ENCODE measurements at places on chromosomes 7 and 10.

- no peak for DNase-seq
Measured at GRCh38 chr7:105680505-105681187, 99.4 kb upstream of the EFCAB10 start.

- DNase-seq: peak; percentile 35
Measured at GRCh38 chr7:132430041-132430855, 146.0 kb downstream of the PLXNA4 start.

GRCh38 chr7:37390114-37390513 lies 58.5 kb downstream of the ELMO1 start:
- no peak for DNase-seq

DNA sequence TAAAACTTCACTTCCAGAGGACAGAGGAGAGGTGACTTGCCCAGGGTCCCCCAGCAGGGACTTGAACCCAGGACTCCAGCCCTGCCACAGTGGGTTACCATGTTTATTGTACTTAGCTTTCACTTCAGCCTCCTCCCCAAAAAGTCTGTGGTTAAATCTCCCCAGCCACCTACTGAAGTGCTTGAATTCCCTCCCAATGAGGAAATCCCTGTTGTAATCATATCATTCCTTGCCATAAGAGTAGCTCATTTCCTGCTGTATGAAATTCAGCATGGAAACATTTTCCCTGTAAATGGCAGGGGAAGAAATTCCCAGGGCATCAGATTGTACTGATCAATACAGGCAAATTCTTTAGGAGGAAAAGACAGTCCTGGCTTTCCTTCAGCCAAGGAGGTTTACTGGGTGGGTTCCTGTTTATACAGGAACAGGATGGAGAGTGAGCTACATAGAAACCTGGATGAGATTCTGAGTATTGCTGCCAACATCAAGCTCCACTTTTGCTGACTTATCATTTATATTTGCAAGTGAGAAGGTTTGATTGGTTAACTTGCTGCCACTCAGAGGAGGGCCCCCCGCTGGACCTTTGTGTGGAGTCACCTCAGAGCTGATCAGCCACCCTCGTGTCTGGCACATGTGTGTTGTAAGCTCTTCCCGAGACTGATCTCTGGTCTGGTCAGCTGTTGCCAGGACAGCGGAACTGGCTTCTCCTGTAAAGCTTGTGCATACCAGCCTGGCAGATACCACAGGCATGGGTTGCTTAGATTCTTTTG lies 16.4 kb upstream of the PDZD8 start:
- DNase-seq: no peak

GRCh38 chr7:92763636-92764423 lies 72.5 kb downstream of the CDK6 start:
- DNase-seq: no peak

DNA sequence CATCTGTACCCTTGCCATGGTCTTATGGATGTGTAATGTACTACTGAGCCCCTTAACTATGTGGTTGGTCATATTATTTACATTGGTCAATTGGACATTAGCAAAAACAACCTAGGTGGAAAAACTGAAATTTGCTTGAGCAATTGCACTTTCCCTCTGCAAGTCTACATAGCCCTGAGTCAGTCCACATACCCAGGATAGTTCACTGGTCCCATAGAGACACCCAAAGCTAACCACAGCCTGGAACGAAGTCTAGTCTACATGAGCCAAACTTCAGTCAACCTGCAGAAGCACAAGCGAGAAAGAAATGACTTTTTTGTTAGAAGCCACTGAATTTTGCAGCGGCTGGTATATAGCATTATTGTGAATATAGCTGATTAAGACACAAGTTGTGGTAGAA lies 37.6 kb upstream of the COL1A2 start:
- no peak for DNase-seq

DNA sequence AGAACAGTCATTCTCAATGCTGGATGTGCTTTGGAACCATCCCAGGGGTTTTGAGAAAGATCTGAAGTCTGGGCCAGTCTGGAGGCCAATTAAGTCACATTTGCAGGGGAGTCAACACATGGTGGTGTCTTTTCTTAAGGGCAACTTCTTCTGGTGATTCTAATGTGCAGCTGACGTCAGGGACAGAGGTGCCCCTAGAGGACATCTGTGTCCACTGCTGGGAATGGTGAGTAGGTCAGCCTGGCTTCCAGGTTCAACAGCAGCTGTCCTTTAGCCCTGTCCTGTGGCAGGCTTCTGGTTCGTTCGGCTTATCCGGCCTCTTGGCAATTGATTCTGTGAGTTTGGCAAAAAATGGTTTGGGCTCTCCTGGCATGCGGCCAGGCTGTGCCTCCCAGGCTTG lies 269.7 kb upstream of the HABP2 start:
- DNase-seq: no peak

DNA sequence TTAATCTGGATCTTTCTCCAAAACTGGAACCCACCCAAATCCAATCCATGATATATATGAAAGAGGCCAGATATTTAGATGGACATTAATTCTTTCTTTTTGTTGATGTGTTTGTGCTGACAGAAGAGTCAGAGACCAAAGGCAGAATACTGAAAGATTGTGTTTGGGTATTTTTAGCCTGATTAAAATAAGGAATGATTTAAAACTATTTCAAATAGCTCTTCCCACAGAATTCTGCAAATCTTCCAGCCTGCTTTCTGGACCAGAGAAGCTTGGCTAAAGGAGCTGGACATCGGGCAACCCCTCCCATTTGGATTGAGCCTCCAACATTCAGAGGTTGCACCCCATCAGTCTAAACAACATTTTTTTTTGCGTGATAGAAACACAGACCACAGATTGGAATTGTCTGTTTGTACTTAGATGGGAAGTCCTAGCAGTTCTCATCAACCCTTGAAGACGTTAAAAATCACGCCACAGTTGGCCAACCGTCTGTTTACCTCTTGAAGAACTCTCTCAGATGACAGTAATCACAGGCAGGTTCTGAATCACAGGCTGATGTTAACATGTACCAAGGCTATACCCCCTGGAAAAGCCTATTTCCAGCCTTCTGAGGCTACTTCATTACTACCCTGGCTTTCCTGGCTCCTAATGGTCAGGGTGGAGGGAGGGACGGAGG lies 155.2 kb upstream of the NRP1 start:
- DNase-seq: no peak

DNA sequence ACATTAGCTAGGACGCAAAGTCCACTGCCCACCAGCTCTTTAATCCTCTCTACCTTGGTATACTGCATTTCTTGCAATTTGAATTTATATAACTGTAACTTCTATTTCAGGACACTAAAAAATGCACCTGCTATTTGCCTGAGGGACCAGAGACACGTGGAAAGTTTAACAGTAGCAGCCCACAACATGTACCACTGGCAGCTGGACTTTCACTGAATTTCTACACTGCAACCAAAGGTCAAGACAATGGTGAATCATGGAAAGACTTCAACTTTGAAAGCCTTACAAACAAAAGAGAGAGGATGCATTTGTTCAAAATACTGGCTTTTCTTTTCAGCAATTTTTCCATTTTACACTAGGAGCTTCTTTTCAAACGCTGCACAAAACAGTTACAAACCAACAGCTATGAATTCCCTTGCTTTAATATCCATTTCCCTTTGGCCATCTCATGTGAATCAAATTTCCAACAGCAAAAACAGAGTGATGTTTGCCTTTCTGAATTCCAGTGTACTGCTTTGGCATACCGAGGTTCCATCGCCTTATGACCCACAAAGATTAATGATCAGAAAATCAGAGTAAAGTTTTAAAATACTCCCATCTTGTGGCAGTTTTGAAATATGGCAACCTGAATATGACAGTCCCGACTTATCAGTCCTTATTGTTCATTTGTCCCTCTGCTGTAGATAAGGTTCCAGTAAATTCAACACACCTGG lies 29.9 kb upstream of the HNRNPH3 start:
- peak; percentile 11 for DNase-seq

DNA sequence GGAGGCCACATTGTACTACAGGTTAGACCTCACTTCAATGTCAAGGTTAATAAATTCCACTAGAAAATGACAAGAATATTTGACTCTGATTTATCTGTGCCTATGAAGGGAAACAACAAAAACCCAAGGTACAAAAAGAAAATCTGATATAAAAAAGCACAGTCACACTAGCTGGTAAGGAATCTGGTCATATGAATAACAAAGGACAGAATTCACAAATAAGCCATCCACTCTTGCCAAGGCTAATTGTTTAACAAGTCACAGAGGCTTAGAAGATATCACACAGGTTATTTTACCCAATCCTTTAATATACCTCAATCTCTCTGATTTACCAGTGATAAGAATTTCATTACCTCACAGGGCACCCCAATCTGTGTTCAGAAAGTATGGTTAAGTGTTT lies 47.9 kb downstream of the IRF5 start:
- DNase-seq: no peak

DNA sequence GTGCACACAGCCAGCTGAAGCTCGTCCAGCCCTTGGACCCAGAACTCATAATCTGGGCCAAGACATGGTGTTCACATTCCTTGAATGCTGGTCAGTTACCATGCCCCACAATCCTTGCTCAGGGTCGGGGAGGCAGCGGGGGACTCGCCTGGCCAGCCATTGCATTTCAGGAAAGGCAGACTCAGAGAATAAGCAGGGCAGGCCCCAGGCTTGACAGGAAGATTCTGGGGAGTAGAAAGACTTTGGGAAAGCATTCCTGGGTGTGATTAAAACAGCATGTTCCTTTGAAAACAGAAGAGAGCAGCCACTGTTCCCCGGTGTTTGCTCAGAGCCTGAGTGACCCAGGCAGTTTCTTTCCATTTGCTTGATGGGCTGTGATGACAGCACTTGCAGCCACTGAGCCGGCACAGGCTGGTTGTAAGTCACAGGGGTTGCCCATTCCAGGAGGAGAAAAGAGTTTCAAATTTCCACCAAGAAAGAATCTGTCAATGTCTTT lies 473.7 kb downstream of the TYW1 start:
- DNase-seq: no peak

- no peak for DNase-seq
Measured at GRCh38 chr7:100582041-100582579, 3.8 kb downstream of the LRCH4 start.

- no peak for DNase-seq
Measured at GRCh38 chr10:37643187-37643586, 214.2 kb downstream of the ZNF248 start.

DNA sequence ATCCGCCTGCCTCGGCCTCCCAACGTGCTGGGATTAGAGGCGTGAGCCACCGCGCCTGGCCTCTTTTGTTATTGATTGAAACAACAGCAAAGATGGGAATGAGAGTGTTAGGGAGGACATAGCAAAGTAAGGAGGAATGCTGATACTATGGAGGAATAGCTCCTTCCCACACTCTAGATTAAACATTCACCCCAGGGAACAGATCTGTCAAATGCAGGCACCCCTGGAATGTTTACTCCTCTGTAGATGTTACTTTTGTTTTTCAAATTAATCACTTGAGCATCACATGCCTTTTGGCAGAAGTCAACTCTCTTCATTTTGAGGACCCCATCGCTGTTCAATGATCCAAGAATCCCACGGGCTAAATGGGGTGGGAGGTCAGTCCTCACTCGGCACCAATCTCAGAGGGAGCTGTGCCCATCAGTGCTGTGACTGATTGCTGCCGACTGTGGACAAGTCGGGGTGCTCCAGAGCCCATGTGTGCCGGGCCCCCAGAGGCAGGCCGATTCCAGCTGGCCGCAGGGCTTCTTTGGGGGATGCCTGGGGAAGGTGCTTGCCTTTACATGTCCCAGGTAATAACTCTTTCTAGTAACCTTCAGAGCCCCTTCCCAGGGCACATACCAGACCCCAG lies 10.2 kb upstream of the COBL start:
- DNase-seq: no peak

GRCh38 chr7:153072806-153073205 lies 313.3 kb downstream of the ACTR3B start:
- peak; percentile 58 for DNase-seq

DNA sequence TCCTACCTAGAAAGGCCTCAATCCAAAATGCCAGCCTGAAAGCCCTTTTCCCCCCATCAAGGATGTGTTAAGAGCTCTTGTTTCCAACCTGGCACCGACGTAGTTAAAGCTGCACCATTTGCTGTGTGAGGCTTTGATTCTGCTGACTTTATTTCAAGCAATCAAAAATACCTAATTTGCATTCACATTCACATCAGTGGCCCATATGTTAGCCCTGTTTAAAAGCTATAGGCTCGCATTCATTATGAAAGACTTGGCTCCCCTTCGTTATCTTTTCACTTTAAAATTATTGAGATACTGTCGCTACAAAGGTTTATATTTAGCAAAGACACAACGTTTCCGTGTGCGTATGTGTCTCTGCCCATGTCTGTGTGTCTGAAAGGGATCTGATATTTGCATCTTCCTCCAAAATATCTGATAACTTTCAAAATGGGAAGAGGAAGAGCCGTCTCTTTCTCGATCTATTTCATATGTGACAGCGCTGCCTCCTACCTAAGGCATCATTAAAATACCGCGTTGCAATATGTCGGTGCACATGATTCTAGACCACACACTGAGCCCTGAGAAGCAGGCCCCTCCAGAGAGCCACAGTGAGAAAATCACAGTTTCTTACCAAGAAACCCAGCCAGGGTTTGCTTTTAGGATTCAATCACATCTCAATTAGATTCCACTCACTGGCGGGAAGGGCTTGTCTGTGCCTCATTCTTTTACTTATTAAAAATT lies 57.1 kb upstream of the ITPRID1 start:
- DNase-seq: no peak

GRCh38 chr7:149197675-149198074 lies 2.3 kb downstream of the ZNF282 start:
- no peak for DNase-seq

Data from NCI-H345 (cell line).